ENCODE measurements at places on chromosomes 3 and 15. TPM values are rescaled to one million over a fixed set of nuclear protein-coding genes. Genes with fewer than 3 reads are reported as not detected.
A peak's percentile ranks its signal among the peaks of the same experiment; 100 is the strongest.

GRCh38 chr3:11724615-11725339, 81.1 kb upstream of the VGLL4 start:
- peak; percentile 16 for DNase-seq

DNA sequence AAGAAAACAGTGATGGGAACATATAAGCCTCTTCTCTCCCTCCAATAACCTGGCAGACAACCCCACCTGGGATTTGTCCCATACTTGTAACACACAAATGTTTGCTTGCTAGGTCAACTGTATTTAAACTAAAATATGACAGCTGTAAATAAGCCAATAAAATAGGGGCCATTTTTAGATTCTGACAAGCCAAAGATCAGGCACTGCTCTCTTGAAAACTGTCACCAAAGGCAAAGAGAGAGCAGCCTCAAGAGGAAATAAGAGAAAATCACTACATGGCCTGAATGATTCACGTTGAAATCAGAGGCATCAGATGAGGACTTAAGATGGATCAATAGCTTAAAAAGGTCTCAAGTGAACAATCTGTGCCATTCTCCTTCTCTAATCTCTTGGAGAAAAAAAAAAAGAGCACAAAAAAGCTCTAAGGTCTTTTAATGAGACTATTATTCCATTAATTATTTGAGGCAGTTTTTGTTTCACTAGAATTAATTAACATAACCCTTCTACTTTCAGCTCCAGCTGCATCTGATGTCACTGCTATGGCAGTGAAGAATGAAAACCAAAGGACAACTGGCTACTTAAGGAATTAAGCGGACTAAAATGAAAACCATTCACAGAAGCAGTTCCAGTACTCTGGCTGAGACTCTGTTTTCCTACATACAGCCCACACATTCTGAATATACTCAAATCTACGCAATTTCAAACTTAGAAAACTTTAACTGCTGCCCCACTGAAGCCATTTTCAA, 19.0 kb downstream of the MYO5A start:
- DNase-seq: no peak

Gene CYP11A1
- total RNA-seq: not detected

Gene KY
- not detected for total RNA-seq

DNA sequence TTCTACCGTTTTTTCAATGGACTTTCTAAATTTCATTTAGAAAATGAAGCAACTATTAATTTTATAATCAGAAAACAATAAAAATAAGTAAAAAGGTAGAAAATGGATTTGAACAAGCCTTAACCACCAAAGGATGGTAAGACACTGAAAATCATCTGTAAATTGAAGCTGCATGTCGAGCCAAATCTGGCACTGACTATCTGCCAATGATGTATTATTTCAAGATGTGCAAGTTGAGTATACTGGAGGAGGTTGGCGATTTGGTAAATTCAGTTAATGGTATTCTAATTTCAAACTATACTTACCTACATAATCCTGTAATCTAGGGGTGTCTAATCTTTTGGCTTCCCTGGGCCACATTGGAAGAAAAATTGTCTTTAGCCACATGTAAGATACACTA, 93.5 kb downstream of the FMN1 start:
- no peak for DNase-seq

Gene SPTBN5
- 6.0 TPM for total RNA-seq

DNA sequence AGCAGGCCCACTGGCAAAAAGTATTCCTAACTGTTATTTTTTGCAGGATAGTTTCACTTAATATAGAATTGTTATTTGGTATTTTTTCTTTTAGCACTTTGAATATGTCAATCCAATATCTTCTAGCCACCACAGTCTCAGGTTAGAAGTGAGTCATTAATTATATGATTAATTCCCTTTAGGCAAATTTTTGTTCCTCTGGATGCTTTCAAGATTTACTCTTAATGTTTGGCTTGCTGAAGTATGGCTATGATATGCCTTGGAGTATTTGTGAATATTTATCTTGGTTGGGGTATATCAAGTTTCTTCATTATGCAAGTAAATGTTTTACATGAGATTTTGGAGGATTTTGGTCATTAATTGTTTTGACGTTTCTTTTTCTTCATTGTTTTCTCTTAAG, 152.1 kb upstream of the ALCAM start:
- no peak for DNase-seq

GRCh38 chr15:85964471-85964870, 115.2 kb upstream of the AGBL1 start:
- no peak for DNase-seq

Gene TRH
- not detected for total RNA-seq

Gene SLC24A5
- not detected for total RNA-seq

DNA sequence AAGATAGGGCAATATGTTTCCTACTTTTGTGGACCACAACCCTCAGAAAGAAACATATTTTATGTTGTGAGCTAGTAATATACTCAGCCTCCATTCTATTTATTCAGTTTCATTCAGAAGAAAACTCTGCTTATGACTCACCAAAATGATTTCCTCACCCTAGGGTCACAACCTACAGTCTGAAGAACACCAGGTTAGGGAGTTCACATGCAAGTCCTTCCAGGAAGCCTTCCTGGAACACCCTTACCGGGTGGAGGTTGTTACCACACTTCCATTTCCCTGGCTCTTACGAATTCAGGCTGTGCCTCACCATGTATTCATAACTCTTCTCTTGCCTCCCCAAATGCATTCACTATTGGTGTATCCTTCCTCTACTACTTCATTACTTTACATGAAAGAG, 228.0 kb upstream of the ADAMTS9 start:
- DNase-seq: no peak

Gene ITIH1
- 0.56 TPM for total RNA-seq

DNA sequence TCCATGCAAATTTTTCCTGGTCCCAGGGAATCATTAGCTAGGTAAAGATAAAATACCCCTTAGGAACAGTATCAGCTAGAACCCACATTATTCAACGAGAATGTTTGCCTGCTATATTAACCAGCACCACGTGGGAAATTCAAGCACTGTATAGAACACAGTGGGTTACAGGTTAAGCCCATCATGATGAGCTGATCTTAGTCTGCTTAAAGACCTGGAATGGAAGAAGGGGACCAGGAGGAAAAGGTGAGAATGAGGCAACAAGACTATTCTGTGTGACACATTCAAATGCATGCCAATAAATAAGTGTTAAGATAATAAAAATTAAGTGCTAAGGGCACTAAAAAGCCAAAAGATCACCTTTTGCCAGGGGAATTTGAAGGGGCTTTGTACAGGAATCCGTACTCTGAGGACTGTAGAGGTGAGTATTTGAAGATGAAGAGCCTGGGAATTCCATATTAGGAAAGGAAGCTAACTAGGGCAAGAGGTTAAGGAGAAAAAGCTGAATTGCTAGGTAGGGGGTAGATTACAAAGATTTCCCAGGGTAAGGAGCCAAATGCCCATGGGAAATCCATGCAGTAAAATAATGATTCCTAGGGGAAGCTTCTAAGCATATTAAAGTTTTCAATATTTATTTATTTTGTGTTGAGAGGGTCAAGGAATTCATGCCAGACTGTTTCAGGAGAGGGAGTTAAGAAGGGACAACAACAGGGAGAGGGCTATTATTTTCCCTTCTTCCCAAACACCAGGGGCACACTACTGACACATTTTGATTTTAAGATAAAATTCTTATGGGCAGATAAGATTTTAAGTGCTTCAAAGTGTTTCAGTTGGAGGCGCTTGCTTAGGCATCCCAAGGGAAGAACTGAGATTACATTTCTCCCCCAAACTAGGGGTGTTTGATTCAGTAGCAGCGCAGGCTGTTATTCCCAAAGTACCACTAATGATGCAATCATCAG, 2.3 kb upstream of the MED12L start:
- DNase-seq: no peak

GRCh38 chr3:29088579-29088978, 192.3 kb upstream of the RBMS3 start:
- no peak for DNase-seq

- DNase-seq: no peak
These were observed 8.3 kb downstream of the CCDC13 start for GRCh38 chr3:42764561-42765295.

DNA sequence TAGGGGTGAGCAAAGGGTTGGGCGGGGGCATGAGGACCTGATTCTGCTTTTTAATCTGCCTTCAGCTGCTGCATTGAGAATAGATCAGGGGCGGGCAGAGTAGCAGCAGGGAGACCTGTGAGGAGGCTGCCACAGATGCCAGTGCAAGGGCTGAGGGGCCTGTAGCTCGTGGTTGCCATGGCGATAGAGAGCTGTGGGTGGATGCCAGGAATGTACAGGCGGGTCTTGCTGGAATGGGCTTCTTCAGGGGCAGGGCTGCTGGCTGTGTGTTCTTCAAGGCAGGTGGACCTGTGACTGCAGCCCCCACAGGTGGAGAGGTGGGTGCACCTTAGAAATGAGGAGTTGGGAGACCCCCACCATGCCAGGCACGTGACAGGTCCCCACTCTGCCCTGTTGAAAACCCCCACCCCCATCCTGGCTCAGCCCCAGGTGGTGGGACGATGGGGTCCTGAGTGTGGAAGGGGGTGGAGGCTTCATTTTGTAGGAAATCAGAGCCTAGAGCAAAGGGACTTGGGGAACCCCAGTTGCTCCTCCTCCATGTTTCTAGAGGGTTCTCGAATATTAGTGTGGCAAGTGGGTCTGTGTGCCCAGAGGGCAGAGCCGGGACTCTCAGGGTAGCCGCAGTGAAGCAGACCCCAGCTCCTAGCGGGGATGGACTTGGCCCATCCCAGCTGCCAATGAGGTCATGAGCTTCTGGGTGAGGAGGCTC, 38.3 kb downstream of the SLC6A6 start:
- no peak for DNase-seq

Gene TMEM202
- total RNA-seq: not detected

DNA sequence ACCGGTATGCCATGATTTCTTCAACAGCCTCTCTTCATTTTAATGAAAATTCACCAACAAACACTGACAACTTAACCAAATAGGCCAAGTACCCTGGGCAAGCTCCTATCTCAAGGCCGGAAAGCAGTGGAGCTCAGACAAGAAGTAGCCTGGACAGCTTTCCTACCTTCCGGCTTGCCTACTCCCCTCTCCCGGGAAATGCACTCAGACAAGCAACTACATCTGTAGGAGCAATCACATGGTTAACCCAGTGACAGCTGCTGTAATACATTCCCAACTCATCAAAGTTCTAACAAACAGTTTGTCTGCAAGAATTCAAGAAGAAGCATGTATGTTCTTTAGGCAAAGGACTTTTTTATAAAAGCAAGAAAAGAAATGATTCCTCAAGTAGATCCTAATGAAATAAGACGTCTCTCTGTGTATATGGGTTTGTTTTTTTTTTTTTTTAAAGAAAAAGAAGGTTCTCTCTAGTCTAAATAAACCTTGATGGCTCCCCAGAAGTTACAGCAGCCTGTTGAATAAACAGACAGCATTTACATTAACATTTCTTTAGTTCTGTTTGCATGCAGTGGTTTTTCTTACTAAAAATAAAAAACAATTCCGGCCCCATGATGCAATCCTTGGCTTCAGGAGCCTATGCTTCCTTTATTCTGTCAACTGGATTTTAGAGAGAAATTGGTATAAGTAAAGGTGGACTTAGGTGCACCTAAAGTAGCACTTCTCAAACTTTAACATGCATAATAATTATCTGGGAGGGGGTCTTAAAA, 278.7 kb downstream of the NEK10 start:
- DNase-seq: no peak

DNA sequence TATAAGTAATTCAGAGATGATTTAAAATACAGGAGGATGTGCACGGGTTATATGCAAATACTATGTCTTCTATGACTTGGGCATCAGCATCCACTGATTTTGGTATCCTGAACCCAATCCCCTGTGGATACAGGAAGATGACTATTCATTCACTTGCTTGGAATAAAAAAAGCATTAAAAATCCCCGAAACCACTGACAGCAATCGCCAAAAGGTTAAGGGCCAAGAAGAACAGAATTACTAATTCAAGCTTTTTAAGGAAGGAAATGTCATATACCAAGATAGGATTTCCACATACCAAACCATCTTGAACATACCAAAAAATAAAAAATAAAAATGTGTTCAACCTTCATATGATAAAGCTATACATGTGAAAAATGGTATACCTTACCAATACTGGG, 93.7 kb downstream of the DLG1 start:
- DNase-seq: no peak

DNA sequence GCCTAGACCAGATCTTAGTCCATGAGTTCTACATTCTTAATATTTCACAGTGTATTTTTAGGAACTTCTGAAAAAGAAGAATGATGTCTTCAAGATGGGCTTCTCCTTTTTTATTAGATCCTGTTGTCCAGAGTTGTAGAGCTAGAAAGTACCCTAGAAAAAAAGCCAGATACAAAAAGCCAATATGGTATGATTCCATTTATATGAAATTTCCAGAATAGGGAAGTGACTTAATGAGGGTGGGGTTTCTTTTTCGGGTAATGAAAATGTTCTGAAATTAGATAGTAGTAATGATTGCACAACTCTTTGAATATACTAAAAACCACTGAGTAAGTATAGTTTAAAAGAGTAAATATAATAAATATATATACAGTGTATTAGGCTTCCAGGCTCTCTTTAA, 116.9 kb downstream of the NFKBIZ start:
- DNase-seq: no peak

Gene RNF13
- 57.4 TPM for total RNA-seq

- no peak for DNase-seq
These were observed at the start of gene DRD3 for GRCh38 chr3:114178770-114179368. TSS of gene DRD3 (minus strand) at chr3:114179052. CDS start at chr3:114171992, 7,060 bp downstream.

DNA sequence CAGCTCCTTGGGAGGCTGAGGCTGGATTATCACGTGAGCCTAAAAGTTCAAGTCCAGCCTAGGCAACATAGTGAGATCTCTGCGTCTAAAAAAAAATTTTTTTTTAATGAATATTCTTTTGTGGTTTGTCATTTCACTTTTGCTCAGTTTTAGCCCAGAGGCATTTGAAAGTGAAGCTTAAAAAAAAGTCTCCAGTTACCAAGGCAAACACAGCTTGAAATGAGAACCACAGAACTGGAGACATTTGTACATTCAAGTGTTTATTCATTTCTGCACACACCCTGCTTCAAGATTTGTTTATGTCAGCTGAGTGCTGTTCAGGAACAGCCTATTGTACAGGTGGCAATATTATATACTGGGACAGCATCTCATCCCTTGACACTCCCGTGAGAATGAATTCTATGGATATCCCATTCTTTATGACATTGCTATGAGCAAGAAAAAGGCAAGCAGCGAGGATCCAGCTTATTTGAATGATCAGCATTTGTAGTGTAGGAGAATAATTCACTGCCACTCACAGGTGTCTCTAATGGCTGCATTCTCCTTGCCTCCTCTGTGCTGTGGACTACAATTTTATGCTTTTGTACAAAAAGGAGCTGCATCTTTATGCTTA, 444.8 kb upstream of the GRM7 start:
- DNase-seq: no peak

DNA sequence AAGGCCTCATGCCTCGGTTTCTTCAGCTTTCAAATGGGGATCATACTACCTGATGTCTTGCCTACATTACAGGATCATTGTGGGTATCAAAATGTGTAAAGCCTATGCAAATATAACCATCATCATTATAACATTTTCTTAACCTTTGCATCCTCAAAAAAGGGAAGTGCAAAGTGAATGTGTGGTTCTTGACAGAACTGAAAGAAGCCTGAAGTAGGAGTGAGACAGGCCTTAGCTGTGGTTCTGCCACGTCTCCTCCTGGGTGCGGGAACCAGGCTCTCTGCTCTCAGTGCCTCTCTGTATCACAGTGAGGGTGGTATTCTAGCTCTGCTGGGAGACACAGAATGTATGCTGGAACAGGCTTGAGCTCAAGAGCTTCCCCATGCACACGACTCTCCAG, 316.9 kb upstream of the ICE2 start:
- DNase-seq: no peak

Gene EBLN2
- 11.2 TPM for total RNA-seq

Gene UROC1
- not detected for total RNA-seq

Data from natural killer cell (primary cell).